Right renal pelvis (tissue), 4 donors: ENCODE measurements at places on chromosomes 7 and 10. TPM values are rescaled to one million over a fixed set of nuclear protein-coding genes. Genes with fewer than 3 reads are reported as not detected.

Gene CELF2
- polyA plus RNA-seq: 12.2 TPM

Gene MUC3A
- 0.57 TPM for polyA plus RNA-seq

Gene CTAGE8
- polyA plus RNA-seq: 5.2 TPM

Gene MYO1G
- polyA plus RNA-seq: 0.60 TPM

Gene ANXA8L1
- 0.19 TPM for polyA plus RNA-seq
